ENCODE measurements at places on chromosomes 16 and 17.

DNA sequence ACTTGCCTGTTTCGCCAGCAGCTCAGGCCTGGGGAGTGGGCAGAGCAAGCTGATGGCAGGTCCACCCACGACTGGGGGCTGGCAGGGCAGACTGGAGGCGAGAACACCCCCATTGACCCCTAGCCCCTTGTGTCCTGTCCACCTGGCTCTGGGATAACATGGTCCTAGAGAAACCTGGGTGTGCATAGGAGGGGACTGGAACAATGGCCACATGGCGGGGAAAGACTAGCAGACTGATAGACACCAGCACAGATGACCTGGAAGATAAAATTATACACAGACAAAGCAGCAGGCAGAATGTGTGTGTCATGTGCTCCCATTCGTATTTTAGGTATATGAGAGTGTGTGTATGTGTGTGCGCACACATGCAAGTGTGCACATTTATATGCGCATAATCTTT, 23.5 kb downstream of the NUBP1 start:
- no peak for DNase-seq

GRCh38 chr17:79156463-79157095, 82.0 kb downstream of the ENGASE start:
- no peak for DNase-seq

- no peak for DNase-seq
Observed at GRCh38 chr17:49117587-49118230, 14.9 kb upstream of the B4GALNT2 start.

- DNase-seq: no peak
Observed at GRCh38 chr16:8996891-8997290, 33.2 kb upstream of the USP7 start.

DNA sequence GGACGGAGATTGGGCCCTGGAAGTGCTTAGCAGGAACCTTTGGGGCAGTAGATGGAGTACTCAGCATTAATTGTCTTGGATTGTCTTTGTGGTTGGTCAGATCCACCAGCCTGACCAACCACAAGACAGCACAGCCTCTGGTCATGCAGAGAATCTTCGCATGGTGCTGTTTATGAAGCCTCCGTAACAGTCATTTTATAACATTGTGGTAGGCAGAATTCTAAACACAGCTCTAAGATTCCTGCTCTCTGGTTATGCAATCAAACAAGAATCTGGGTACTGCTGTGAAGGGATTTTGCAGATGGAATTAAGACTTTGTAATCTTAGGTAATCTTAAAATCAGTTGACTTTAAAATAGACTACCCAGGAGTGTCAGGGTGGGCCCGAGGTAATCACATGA, 312.2 kb upstream of the GOT2 start:
- DNase-seq: no peak

DNA sequence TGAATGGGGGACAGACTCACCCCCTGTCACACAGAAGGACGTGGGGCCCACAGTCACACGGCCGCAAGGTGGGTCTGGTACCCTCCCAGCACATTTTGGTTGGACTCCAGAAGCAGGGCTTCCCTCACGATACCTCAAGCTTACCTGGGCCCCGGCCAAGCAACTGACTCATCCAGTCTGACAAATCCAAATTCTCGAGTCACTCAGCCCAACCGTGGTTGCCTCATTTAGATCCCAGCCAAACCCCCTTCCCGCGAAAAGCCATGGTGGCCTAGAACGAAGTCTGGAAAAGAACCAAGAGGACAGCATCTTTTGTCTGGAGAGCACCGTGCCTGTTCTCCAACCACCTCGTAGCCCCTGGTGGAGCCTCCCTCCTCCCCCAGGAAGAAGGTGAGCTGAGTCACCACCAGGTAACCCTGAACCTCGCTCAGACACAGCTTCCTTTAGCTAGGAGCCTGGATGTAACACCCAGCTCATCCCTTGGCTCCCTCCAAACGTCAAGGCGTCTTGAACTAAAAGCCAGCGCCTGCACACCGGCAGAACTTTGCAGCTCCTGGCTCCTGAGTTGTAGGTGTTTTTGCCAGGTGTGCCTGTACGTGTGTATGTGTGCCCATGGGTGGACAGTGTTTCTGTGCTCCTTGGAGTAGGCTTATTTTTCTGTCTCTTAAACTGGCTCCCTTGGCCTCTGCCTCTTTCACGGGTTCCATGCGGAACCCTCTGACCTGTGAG, 78.9 kb downstream of the CMIP start:
- DNase-seq: no peak

DNA sequence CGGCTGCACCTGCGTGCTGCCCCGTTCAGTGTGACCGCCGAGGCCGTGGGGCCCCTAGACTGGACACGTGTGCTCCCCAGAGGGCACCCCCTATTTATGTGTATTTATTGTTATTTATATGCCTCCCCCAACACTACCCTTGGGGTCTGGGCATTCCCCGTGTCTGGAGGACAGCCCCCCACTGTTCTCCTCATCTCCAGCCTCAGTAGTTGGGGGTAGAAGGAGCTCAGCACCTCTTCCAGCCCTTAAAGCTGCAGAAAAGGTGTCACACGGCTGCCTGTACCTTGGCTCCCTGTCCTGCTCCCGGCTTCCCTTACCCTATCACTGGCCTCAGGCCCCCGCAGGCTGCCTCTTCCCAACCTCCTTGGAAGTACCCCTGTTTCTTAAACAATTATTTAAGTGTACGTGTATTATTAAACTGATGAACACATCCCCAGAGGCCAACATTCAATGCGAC, 1.7 kb downstream of the IL17C start:
- no peak for DNase-seq

DNA sequence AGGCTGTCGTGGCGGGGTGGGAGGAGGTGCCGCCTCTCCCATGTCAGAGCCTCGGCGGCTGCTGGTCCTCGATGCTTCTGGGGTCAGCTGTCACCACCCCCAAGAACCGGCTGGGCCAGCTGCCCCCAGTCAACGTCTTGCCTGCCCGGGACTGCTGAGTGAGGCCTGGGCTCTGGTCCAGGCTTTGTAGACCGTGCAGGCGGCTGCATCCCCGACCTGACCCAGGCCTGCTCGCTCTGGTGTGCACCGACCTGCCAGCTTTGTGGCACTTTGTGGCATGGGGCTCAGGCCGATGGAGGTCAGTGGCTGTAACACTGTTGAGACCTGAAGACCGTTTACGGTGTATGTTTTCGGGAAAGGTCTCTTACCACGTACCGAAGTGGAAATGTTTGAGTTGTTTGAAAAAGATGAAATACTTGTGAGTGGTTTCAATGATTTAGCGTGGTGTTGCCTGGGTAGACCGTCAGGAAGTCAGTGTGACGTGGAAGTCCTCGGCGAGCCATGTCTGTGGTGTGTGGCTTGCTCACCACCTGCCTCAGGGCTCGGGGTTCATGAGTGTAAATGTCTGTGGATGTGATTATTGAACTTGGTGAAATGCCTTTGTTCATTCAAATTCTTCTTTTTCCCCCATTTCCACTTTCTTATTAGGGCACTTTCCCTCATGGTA, 53.2 kb upstream of the ZNF750 start:
- DNase-seq: peak; percentile 86

DNA sequence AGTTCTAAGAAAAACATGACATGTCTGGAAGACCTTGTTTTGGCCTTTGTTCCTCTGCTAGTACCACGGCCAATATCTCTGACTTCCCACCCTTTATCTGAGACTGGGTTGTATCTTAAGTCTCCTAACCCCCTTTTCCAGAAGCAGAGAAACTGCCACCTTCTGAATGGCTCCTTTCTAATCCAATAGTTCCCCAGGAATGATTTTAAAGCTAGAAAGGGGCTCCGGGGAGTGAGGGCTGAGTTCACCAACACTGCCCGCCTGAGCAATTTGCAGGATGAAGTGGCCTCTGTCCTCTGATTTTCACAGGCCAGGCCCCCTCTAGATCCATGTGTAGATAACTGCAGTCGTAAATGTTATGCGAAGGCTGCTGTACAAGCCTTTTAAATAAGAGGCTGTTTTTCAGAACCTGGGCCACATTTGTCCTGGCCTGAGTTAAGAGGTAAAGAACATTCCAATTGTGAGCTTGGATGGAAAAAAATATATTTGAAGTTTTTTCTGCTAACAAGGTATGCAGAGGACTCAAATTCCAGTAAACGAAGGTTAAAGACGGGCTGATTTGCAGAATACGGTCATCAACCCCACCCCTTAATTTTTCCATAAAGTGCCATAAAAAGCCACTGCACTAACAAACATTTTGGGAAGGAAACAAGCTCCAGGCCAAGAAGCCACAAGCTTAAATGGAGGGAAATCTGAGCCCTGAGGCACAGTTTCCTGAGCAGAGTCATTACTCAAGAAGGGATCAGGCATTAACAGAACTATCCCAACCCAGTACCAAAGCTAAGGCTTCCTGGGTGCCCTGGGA, 117.0 kb upstream of the MAF start:
- DNase-seq: no peak

- peak; percentile 94 for DNase-seq
Observed at GRCh38 chr17:16584273-16584995, 15.4 kb upstream of the ZNF287 start.

- no peak for DNase-seq
Observed at GRCh38 chr16:77133706-77134105, 57.3 kb upstream of the MON1B start.

- no peak for DNase-seq
Observed at GRCh38 chr16:52271088-52271750, 275.7 kb downstream of the TOX3 start.

Data from activated CD8-positive, alpha-beta T cell treated with anti-CD3 and anti-CD28 coated beads, Interleukin-2, amount 10 ng/mL, durations not matched to agents 7 days and 5 days (primary cell).